ENCODE measurements at places on chromosomes 6 and 20. TPM values are rescaled to one million over a fixed set of nuclear protein-coding genes. Genes with fewer than 3 reads are reported as not detected.
A peak's percentile ranks its signal among the peaks of the same experiment; 100 is the strongest.

HLA-DMA gene
- total RNA-seq, result 13.0 TPM

WFDC10B gene
- total RNA-seq, result not detected

PRL gene
- total RNA-seq, result not detected

CDH4 gene
- 0.23 TPM for total RNA-seq

TCF19 gene
- total RNA-seq, result 17.2 TPM

BACH2 gene
- total RNA-seq, result 3.9 TPM

AGER gene
- total RNA-seq, result 42.2 TPM

RGS17 gene
- total RNA-seq, result 12.0 TPM

- peaks cover 9% of the 10 kb centered on the region for H3K4me1 ChIP-seq
- no peak overlapping the region for H3K4me3 ChIP-seq
- H3K27me3 ChIP-seq, result peaks cover 3% of the 10 kb centered on the region
These were observed 337.0 kb downstream of the CDH26 start for GRCh38 chr20:60295214-60295613.

DNA sequence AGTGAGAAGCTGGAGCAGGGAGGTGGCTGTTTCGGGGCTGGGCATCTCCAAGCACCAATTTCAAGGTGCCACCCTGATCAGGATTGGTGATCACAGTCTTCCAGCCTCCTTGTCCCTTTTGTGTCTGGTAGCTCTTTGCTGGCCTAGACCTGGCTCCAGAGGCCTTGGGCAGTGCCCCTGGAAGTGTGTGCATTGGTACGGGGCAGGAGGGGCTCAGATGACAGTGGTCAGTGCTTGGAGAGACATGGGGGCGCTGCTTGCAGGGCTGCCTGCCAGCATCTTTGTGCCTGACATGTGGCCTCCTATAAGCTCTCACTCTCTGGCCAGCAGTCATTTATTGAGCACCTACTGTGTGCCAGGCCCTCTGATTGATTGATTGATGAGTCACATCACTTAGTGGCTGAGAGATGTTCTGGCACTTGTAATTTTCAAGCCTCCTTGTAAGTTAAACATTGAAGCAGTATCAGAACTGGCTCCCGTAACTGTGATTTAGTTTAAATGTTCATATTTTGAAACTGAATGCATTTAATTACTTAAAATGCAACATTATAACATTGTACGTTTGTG lies 61.7 kb downstream of the BCAS4 start:
- no peak for DNase-seq
- no peaks in the 10 kb centered on the region for H3K27me3 ChIP-seq
- no peak overlapping the region for H3K4me3 ChIP-seq
- H3K4me1 ChIP-seq, result no peaks in the 10 kb centered on the region
- H3K36me3 ChIP-seq, result no peaks in the 10 kb centered on the region

DNA sequence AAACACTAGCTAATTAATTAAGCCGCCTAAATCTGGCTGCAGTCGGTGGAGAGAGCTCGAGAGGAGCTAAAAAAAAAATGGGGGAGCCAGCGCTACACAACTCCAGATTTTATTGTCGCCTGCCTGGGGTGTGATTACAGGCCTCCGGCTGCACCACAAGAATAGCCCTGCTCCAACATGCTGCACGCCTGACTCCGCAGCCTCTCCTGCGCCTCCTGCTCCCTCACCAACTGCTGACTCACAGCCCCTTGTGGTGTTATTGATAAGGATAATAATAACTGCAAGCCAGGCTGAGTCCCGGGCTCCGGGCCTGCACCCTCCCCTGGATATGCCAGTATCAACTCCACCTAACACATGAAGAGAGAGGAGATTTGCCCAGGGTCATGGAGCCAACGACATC lies 16.8 kb downstream of the SIRPA start:
- no peak overlapping the region for H3K27ac ChIP-seq
- H3K27me3 ChIP-seq, result peaks cover 1% of the 10 kb centered on the region
- H3K4me3 ChIP-seq, result no peak overlapping the region
- peaks cover 23% of the 10 kb centered on the region for H3K4me1 ChIP-seq

DNA sequence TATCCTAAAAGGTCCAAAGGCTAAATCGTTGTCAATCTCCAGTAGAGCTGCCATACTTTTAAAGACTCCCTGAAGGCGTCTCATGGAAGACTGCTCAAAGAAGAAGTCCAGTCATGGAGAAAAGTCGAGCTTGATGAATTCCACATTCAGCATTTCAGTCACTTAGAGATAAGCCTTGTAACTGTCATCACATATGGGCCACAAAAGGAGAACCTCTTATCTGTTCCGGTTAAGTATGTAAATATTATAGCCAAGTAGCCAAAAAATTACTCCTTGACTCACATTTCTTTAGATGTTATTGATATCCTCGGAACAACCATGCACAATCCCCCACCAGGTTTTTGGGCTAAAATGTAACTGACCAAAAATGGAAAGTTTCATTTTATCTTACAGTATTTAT lies 9.8 kb upstream of the CNKSR3 start:
- H3K36me3 ChIP-seq, result no peaks in the 10 kb centered on the region
- peaks cover 8% of the 10 kb centered on the region for H3K4me1 ChIP-seq
- H3K27ac ChIP-seq, result no peak overlapping the region
- no peak overlapping the region for H3K4me3 ChIP-seq
- H3K27me3 ChIP-seq, result no peaks in the 10 kb centered on the region

DNA sequence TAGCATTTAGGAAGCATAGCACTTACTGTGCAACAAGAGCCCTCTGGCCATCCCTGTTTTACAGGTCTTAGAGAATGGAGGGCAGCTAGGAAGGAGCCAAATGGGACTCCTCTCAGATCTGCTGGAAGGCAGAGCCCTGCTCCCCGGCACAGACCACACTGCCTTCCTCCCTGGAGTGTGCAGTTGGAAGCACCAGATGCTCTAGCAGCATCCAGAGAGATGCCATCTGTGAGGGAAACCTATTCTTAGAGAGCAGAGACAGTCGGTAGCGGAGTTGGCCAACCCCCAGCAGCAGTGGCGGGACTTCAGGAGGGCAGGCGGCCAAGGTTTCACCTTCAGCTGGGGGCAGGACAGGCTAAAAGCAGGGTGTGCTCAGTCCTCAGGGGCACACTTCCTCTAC lies 16.7 kb upstream of the E2F1 start:
- no peak overlapping the region for H3K4me3 ChIP-seq
- H3K36me3 ChIP-seq, result peaks cover 8% of the 10 kb centered on the region
- no peak overlapping the region for H3K27ac ChIP-seq
- no peak for DNase-seq
- H3K27me3 ChIP-seq, result peaks cover 4% of the 10 kb centered on the region

GRCh38 chr20:10448270-10449156 lies 13.4 kb downstream of the SLX4IP start:
- peaks cover 8% of the 10 kb centered on the region for H3K4me1 ChIP-seq
- DNase-seq, result no peak
- peaks cover 2% of the 10 kb centered on the region for H3K27me3 ChIP-seq
- H3K4me3 ChIP-seq, result no peak overlapping the region
- H3K36me3 ChIP-seq, result no peaks in the 10 kb centered on the region

- DNase-seq, result no peak
- no peaks in the 10 kb centered on the region for H3K27me3 ChIP-seq
- H3K4me1 ChIP-seq, result peaks cover 16% of the 10 kb centered on the region
- H3K4me3 ChIP-seq, result no peak overlapping the region
- H3K27ac ChIP-seq, result no peak overlapping the region
These were observed 111.3 kb downstream of the BCKDHB start for GRCh38 chr6:80217794-80218193.

- H3K4me3 ChIP-seq, result no peak overlapping the region
- no peaks in the 10 kb centered on the region for H3K36me3 ChIP-seq
- H3K4me1 ChIP-seq, result no peaks in the 10 kb centered on the region
- DNase-seq, result no peak
- no peak overlapping the region for H3K27ac ChIP-seq
These were observed 85.3 kb upstream of the BHLHE23 start for GRCh38 chr20:63091901-63092659.

DNA sequence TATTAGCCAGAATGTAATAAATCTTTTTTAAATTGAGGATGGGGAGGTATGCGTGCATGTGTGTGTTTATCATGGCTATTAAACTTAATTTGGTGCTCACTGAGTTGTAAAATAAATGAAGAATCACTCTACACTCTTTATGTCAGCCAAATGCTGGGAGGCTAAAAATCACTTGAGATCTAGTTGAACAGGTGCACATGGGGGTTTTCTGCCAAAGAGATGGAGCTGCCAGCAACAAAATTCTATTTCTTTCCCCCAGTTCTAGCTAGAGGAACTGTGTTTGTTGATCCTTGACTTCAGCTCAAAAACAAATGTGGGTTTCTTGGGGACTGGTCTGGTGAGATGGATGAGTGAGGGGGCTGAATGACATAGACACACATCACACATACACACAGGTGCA lies 183.3 kb upstream of the BTBD3 start:
- H3K27me3 ChIP-seq, result no peaks in the 10 kb centered on the region
- no peaks in the 10 kb centered on the region for H3K36me3 ChIP-seq
- no peaks in the 10 kb centered on the region for H3K4me1 ChIP-seq
- H3K27ac ChIP-seq, result no peak overlapping the region

DNA sequence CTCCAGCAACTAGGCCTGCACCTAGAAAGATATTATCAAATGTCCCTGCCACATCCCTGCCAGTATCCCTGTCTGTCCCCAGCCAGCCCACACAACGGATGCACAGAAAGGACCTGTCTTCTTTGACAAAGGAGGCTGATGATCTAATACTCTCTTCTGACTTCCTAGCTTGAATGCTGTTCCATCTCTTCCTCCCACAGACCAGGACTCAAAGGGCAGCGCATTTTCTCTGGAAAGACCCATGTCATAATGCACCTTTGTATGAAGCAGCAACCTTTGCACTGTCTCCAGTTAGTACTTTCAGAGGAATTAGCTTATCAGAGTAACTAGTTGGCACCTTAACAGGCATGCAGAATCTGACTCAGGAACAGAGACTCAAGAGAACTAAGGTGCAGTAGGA lies 53.3 kb upstream of the TAF8 start:
- no peak for DNase-seq
- no peaks in the 10 kb centered on the region for H3K36me3 ChIP-seq
- H3K27me3 ChIP-seq, result peaks cover 2% of the 10 kb centered on the region
- H3K4me1 ChIP-seq, result no peaks in the 10 kb centered on the region
- H3K4me3 ChIP-seq, result no peak overlapping the region
- no peak overlapping the region for H3K27ac ChIP-seq

- H3K27me3 ChIP-seq, result peaks cover 2% of the 10 kb centered on the region
- no peak overlapping the region for H3K4me3 ChIP-seq
- H3K36me3 ChIP-seq, result no peaks in the 10 kb centered on the region
- H3K27ac ChIP-seq, result no peak overlapping the region
- no peak for DNase-seq
These were observed 67.4 kb upstream of the LOC128125822 start for GRCh38 chr6:63504777-63505384.

GRCh38 chr20:6863798-6864201 lies 96.3 kb downstream of the BMP2 start:
- no peaks in the 10 kb centered on the region for H3K36me3 ChIP-seq
- no peaks in the 10 kb centered on the region for H3K4me1 ChIP-seq
- H3K27me3 ChIP-seq, result no peaks in the 10 kb centered on the region
- H3K27ac ChIP-seq, result no peak overlapping the region

- H3K27me3 ChIP-seq, result peaks cover 13% of the 10 kb centered on the region
- peak overlapping the region; percentile 100 for H3K27ac ChIP-seq
- peaks cover 84% of the 10 kb centered on the region for H3K4me1 ChIP-seq
- DNase-seq, result no peak
- H3K4me3 ChIP-seq, result peak overlapping the region; percentile 84
These were observed 65.9 kb downstream of the GFOD1 start for GRCh38 chr6:13421425-13422059.

- H3K4me1 ChIP-seq, result peaks cover 9% of the 10 kb centered on the region
- no peak overlapping the region for H3K27ac ChIP-seq
- no peak overlapping the region for H3K4me3 ChIP-seq
- H3K36me3 ChIP-seq, result peaks cover 26% of the 10 kb centered on the region
- no peak for DNase-seq
These were observed 102.3 kb downstream of the RPP40 start for GRCh38 chr6:4901386-4902061.

- no peak overlapping the region for H3K4me3 ChIP-seq
- H3K27me3 ChIP-seq, result no peaks in the 10 kb centered on the region
- peaks cover 14% of the 10 kb centered on the region for H3K4me1 ChIP-seq
- no peak for DNase-seq
- H3K36me3 ChIP-seq, result peaks cover 9% of the 10 kb centered on the region
- no peak overlapping the region for H3K27ac ChIP-seq
These were observed 119.9 kb downstream of the INSM1 start for GRCh38 chr20:20487811-20488210.

DNA sequence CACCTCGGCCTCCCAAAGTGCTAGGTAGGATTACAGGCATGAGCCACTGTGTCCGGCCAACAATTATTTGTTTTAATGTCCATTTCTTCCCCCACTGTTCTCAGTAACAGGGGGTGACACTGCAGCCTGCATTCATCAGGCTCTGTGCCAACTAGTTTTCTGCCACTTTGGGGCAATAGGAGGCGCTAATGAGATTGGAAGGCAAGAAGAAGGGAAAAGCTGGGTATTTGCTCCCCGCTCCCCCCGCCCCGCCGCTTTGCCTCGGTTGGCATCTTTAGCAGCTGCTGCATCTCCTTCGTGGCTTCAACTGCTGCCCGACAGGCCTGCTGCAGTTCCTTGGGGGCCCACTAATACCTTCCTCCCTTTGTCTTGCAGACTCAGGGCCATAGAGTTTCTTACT lies 35.0 kb upstream of the MDGA1 start:
- peaks cover 4% of the 10 kb centered on the region for H3K4me1 ChIP-seq
- DNase-seq, result no peak
- no peak overlapping the region for H3K4me3 ChIP-seq
- no peaks in the 10 kb centered on the region for H3K36me3 ChIP-seq
- no peak overlapping the region for H3K27ac ChIP-seq

DNA sequence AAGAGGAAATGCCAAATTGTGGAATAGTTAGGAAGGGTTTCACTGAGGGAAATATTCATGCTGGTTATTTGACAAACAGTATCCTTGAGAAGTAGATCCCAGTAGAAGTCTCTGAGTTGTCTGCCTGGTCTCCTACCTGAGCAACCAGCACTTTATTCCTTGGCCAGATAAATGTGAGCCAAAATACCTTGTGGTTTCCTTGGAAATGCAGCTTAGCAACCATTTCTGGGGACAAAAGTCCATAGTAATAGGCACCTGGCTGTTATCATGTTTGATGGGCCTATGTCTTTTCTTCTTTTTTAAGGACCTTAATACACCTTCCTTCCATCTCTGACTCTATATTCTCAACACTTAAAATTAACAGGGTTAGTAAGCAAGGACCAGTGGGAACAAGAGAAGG lies 217.1 kb upstream of the MARCKS start:
- H3K27me3 ChIP-seq, result peaks cover 2% of the 10 kb centered on the region
- H3K27ac ChIP-seq, result no peak overlapping the region

DNA sequence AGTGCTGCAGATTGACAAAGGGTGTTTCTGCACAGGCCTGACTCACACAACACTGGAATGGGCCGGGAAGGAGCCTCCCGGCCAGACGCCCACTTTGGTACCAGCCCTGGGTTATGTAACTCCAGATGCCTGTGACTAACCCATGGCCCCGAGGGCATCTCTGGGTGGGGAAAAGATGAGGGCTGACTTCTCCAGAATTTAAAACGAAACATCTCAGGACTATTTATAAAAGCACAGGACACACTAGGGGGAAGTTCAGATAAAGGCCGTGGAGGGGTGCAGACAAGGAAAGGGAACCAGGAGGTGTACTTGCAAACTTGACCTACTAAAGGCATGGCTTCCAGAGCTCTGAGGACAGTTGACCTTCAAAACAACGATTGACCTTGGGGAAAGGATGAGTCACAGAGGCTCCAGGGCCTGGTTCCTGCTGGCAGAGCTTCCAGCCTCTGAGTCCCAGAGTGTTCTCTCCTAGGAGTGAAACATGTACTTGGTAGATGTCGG lies 196.9 kb downstream of the NFATC2 start:
- H3K36me3 ChIP-seq, result no peaks in the 10 kb centered on the region
- H3K4me1 ChIP-seq, result no peaks in the 10 kb centered on the region

GRCh38 chr6:54491431-54491830 lies 183.2 kb downstream of the TINAG start:
- DNase-seq, result no peak
- no peak overlapping the region for H3K4me3 ChIP-seq
- H3K27me3 ChIP-seq, result no peaks in the 10 kb centered on the region
- no peak overlapping the region for H3K27ac ChIP-seq
- H3K36me3 ChIP-seq, result no peaks in the 10 kb centered on the region

All from endothelial cell (in vitro differentiated cells).